ENCODE measurements at places on chromosomes 5 and 9.

GRCh38 chr9:127185181-127185580 is 62.7 kb upstream of the ANGPTL2 start:
- DNase-seq = no peak

GRCh38 chr9:36037549-36038122 is 923 bp downstream of the RECK start:
- DNase-seq = peak; percentile 7

- no peak for DNase-seq
Observed at GRCh38 chr9:114981063-114981462, 50.7 kb upstream of the TNFSF8 start.

GRCh38 chr9:38286357-38286756 is 106.1 kb upstream of the ALDH1B1 start:
- DNase-seq = no peak

DNA sequence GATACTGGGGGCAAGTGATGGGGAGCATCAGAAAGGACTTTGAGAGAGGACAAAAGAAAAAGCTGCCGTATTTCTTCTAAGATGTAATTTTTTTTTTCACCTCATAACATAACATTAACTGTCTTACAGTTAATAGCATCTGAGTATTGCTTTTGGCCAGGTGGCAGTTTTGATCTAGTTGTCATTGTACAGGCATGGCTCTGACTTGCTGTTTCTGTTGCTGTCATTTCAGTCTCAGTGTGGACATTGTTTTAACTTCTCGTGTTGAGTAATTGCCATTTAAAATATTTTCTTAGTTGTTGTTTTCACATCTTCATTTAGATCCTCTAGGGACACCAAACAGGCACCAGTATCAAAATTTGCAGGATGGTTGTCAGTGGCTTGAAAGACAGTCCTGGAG is 12.4 kb downstream of the SMAD5 start:
- no peak for DNase-seq

- DNase-seq = no peak
Observed at GRCh38 chr5:147645197-147645596, 135.3 kb upstream of the DPYSL3 start.

- no peak for DNase-seq
Observed at GRCh38 chr5:64019746-64020145, 57.5 kb upstream of the HTR1A start.

DNA sequence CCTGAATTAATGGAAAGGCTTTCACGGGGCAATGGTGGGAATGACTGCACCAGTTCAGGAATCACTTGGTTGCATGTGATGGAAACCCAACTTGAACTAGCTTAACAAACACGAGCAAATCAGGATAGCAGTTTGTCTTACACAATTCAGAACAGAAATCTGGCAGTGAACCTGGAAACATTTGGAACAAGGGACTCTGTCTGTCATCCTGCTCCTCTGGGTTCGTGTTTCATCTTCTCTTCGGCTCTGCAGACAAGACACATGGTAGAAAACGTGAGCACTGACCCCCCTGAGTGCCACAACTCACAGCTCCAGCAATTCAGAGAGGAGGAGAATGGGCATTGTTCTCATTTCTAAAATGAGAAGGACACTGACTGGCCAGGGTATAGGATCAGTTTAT is 218.1 kb upstream of the NREP start:
- no peak for DNase-seq

DNA sequence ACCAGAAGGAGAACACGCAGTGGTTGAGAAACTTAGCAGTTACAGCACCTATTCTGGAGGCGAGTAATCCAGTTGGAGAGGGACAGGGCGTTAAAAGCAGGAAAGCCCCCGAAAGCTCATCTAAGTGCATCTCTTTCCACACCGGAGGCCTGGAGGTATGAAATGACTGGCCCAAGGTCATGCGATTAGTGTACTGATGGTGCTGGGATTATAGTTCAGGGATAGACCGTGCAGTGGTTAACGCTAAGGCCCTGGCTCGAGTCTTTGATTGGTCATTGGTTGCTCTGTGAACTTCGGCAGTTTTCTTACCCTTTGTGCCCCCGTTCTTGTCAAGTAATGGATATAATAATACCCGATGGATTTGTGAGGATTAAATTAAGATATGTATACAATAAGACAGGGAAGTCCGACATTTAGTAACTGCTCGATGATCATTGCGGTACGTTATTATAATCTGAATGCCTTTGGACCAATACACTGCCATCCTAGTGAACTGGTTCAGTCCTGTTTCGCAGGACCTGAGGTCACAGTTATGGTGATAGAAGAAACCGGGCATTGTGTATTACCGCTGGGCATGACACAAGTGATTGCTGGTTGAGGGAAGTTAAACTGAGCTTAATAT is 960 bp downstream of the CANX start:
- DNase-seq = peak; percentile 12

DNA sequence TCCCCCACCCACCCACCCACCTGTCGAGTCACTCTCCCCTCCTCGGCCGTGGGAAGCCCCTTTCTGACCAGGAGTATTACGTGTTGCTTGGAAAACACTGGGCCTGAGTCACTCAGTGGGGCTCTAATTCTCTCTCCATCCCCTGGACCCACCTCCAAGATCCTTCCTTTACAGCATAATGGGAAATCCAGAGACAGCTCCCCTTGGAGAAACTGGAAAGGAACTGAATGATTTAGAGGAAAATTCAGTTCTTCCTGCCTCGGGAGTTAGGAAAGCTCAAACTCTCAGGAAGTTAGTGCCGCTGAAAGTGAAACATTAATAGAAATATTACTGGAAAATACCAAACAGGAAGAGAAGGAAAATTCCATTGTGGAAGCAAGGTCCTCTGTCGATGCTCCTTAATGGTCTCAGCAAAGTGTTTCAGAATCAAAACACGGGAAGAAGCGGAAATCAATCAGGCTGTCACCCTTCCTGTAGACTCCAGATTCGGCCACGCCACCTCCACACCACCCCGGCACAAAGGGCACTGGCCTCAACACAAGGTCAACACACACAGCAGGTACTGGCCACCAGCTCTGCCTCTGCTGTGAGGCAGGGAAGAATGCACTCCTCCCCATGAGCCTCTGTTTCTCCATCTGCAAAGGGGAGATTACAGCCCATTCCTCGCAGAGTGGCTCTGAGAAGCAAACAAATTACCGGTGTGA is 9.6 kb downstream of the SHB start:
- DNase-seq = no peak

DNA sequence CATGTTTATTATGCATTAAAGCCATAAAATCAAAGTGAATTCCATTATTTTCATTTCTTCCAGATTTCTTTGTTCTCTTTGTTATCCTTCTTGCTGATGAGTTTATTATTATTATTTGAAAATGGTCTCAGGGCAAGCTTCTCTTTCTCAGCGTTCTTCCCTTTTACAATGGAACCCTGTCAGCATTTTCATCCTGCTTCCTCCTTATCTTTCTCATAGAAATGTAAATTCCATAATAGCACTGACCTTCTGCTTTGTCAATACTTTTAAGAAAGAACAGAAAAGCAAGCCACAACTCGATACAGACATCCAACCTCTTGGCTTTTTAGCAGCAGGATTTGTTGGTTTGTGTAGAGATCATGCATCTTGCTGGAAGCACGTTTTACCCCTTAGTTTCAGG is 114.0 kb upstream of the BASP1 start:
- DNase-seq = no peak

- DNase-seq = no peak
Observed at GRCh38 chr5:176731506-176732160, 78.7 kb upstream of the UNC5A start.

GRCh38 chr5:56763711-56764466 is 51.5 kb upstream of the MAP3K1 start:
- no peak for DNase-seq

DNA sequence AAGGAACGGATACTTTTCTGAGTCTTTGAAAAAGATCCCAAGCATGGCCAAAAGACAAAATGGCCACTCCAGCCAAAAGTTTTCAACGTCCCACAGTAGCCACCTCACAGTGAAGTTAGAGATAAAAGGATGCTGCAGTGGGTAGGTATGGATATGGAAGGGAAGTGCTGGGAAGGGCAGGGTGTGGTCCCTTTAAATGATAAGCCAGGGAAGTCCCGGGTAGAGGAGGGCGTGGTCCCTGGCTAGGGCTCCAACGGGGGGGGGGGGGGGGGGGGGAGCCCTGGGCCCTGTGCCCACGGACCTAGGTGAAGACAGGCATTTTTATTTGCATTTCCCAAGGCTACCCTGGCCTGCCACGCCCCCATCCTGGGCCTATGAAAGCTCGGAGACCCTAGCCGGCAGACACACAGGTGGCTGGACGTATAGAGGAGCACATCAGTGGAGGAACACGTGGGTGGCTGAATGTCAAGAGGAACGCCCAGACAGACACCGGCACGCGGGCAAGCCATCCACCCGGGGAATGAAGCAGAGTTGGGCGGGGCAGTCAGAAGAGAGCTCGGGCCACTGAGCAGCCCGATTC is 306.7 kb downstream of the NFIB start:
- DNase-seq = no peak

DNA sequence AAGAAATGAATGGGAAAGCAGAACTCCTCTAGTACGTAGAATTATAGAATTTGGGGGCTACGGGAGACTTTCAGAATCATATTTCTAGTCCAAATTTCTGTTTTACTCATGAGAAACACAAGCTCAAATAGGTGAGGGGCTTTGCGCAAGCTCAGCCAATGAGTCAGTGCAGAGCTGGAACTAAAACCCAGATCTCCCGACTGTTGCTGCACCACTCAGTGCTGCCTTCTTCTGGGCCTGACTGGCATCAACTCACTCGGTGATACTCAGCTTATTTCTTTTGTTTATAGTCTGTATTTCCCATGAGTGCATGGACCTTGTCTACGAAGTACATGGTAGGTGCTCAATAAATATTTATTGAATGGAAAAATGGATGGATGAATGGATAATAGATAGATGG is 280.2 kb downstream of the CDK5RAP2 start:
- DNase-seq = no peak

DNA sequence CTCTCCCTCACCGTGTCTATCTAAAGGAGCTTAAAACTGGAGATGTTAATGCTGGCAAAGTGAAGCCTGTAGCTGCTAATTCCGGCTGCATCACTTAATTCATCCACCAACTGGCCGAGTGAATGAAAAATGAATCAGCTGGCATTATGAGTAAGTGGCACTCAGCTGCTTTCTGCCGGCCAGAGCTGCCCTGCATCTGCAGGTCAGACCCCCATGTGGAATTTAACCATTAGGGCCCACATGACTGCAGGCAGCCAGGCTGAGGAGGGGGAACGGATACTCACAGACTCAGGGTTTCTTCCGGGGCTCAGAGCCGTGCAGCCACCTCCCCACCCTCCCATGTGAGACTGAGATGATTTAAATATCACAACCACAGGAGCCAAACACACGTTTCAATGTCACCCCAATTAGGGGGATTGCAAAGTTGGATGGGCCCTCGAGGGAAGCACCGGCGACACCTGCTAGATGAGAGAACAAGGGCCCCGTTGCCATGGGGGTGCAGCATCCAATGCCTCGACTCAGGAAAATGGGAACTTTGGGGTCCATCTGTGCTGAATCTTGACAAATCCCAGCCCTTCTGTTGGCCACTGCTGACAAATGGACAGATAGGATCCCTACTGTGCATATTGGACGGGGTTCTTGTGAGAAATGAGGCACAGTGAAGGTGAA is 115.6 kb upstream of the ALDH1B1 start:
- DNase-seq = no peak

DNA sequence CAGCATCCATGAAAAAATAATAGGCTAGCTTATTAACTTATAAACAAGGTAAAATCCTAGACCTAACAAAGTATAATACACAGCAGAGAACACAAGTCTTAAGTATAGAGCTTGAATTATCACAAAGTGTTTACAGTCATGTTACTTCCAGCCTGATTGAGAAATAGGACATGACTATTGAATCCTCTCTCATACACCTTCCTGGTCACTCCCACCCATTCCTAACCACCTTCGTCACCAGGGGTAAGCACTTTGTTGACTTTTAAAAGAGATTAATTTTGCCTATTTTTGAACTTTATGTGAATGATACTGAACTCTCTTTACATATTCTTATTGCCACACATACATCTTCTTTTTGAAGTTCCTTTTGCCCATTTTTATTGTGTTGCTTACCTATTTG is 325.8 kb downstream of the PJA2 start:
- no peak for DNase-seq

GRCh38 chr9:128415281-128415680 is 5.4 kb upstream of the CERCAM start:
- no peak for DNase-seq

DNA sequence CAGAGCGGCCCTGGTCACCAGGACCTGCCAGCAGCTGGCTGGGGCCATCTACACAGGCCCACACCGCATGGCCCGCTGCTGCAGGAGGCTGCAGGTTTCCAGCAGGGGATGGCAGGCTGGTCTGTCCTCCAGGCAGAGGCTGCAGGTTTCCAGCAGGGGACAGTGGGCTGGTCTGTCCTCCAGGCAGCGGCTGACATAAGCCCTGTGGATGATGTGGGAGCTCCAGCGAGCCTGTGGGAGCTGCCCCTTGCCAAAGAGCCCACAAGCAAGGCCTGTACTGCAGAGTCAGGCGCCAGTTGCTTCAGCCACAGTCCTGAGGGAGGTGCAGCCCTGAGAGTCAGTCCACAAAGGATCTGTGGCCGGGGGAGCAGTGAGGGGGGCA is 18.5 kb downstream of the TPPP start:
- peak; percentile 44 for DNase-seq

GRCh38 chr9:9216934-9217333 is 1395.9 kb downstream of the PTPRD start:
- no peak for DNase-seq

DNA sequence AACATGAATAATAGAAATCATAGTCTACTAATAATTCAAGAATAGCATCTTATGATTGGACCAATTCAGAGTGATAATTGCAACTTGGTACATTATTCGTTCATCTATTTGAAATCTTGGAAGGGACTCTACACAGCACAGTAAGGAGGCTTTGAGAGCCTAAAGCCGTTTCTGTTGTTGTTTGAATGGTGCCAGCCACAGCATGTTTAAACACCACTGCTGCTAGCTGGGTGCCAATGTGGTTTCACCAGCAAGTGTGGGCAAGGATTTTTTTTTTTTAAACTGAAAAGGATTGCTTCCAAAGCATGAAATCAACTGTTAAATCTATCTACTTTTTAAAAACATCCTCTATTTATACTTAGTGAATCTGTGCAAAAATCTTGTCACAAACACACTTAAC is 253.9 kb upstream of the MAP3K1 start:
- DNase-seq = no peak

- no peak for DNase-seq
Observed at GRCh38 chr9:90927496-90927895, 125.9 kb downstream of the SYK start.

GRCh38 chr5:40150896-40151295 is 528.8 kb upstream of the PTGER4 start:
- no peak for DNase-seq

DNA sequence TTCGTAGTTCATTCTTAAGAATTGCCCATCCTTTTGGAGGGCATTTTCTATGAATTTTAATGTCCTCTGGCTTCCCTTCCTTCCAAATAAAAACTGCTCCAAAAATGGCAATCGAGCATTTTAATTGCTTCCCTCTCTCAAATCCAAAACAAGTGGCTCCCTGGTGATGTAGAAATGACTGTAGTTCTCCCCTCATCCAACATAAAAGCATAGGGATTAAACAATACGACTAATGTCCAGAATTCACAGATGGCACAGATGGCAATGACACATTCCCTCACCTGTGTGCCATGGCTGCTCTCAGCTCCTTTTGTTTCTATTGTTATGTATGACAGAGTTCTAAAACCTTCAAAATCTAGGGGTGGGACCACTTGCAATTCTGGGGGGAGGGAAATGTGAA is 417.3 kb downstream of the RAB3C start:
- DNase-seq = no peak

Measured in head of caudate nucleus (tissue), 42 donors.